ENCODE measurements at places on chromosomes 2 and 18.

- peak; percentile 40 for DNase-seq
These were observed 23.7 kb downstream of the METTL4 start for GRCh38 chr18:2547477-2548087.

- no peak for DNase-seq
These were observed 654.5 kb upstream of the ID2 start for GRCh38 chr2:8027387-8027786.

DNA sequence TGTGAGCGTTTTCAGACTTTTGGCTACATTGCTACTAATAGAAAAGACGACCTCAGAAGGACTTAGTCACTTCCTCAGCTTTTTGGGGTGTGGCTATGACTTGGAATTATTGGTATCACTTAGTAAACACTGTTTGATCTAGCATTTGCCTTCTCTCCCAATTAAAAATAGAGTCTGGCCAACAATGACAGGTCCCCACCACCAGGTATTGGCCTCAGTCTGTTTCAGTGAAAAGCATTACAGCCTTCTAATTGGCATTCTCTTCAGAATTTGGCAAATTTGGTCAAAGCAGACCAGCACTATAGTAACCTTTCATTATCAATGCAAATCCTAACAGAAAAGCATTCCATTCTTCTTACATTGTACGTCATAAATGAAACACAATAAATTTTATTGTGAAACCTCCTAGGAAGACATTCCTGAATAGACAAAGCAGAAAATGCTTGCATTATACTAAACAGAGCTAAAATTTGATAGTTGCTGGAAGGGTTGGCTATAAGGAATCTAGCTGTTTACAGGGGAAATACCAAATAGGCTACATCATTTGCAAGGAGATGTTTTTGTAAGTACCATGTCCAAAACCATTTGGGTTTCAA is 613.9 kb downstream of the IRS1 start:
- peak; percentile 94 for DNase-seq

- peak; percentile 95 for DNase-seq
These were observed 91.6 kb downstream of the ASB1 start for GRCh38 chr2:238518172-238518820.

- no peak for DNase-seq
These were observed 104.6 kb downstream of the ITGB1BP1 start for GRCh38 chr2:9318461-9319337.

Measured in fibroblast of skin of right biceps (primary cell).